ENCODE measurements at places on chromosomes 7 and 10. TPM values are rescaled to one million over a fixed set of nuclear protein-coding genes. Genes with fewer than 3 reads are reported as not detected.

Gene TBC1D12
- total RNA-seq: 1.3 TPM

Gene DDC
- total RNA-seq: not detected

Gene VGF
- not detected for total RNA-seq

DNA sequence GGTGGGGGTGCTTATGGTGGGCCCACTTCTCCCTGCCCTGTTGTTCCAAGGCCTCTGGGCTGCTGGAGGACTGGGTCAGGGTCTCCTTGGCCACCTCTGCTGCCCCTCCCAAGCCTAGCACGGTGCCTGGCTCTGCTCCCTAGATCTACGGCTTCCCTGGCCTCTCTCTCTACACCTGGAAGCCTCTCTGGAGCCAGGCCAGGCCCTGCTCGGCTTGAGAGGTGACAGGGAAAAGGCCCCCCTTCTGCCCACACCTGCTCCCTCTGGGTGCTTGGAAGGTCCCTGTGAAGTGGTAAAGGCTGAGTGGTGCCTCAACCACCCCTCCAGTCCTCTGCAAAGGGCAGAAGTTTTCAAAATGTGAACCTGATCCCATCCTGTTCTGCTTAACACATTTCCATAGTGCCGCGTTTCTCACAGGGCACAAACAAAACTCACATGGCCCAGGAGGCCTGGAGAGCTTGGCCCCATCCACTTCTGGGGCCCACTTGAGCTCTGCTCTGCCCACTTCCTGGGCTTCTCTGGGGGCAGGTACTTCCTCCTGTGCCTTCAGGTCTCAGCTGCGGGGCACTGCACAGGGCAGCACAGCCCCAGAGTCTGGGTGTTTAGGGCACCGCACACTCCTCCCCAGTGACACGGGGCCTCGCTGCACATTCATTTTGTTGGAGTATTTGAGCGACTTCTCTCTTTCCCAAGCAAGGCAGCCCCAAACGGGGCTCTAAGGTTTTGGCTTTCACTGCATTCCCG is 169.9 kb downstream of the PIP4K2A start:
- peaks cover 9% of the 10 kb centered on the region for H3K4me1 ChIP-seq
- H3K36me3 ChIP-seq: peaks cover 14% of the 10 kb centered on the region
- H3K4me3 ChIP-seq: no peak overlapping the region
- H3K27ac ChIP-seq: peak overlapping the region; percentile 62
- no peaks in the 10 kb centered on the region for H3K27me3 ChIP-seq

DNA sequence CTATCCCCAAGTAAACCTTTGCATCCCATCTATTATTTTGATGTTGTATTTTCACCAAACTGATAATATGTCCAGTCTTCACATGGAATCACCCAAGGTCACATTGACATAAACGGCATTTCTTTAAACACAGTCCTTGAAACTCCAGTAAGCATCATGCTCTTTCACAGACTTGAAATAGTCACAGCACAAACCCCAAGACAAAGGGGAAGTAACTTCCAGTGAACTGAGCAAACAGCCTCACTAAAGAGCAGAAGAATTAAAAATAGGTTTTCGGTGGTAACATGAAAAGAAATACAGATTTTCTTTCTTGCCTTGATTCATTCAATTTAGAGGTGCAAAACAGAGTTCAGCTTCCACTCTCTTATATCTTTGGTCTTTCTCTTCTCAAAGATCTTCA is 253.7 kb downstream of the SFMBT2 start:
- no peaks in the 10 kb centered on the region for H3K27me3 ChIP-seq
- no peak overlapping the region for H3K4me3 ChIP-seq
- H3K36me3 ChIP-seq: peaks cover 3% of the 10 kb centered on the region
- no peak for DNase-seq
- H3K4me1 ChIP-seq: peaks cover 12% of the 10 kb centered on the region

- H3K27me3 ChIP-seq: no peaks in the 10 kb centered on the region
- H3K27ac ChIP-seq: peak overlapping the region; percentile 99
- no peak for DNase-seq
- H3K36me3 ChIP-seq: peaks cover 10% of the 10 kb centered on the region
- peaks cover 50% of the 10 kb centered on the region for H3K4me1 ChIP-seq
Observed at GRCh38 chr10:72087392-72087968, 871 bp downstream of the SPOCK2 start.

- no peaks in the 10 kb centered on the region for H3K4me1 ChIP-seq
- no peak for DNase-seq
- no peak overlapping the region for H3K27ac ChIP-seq
Observed at GRCh38 chr10:120260456-120260855, 196.6 kb upstream of the PLPP4 start.

GRCh38 chr7:80999100-80999499 is 80.2 kb upstream of the SEMA3C start:
- DNase-seq: no peak
- H3K36me3 ChIP-seq: no peaks in the 10 kb centered on the region
- H3K4me3 ChIP-seq: no peak overlapping the region
- H3K27ac ChIP-seq: no peak overlapping the region

DNA sequence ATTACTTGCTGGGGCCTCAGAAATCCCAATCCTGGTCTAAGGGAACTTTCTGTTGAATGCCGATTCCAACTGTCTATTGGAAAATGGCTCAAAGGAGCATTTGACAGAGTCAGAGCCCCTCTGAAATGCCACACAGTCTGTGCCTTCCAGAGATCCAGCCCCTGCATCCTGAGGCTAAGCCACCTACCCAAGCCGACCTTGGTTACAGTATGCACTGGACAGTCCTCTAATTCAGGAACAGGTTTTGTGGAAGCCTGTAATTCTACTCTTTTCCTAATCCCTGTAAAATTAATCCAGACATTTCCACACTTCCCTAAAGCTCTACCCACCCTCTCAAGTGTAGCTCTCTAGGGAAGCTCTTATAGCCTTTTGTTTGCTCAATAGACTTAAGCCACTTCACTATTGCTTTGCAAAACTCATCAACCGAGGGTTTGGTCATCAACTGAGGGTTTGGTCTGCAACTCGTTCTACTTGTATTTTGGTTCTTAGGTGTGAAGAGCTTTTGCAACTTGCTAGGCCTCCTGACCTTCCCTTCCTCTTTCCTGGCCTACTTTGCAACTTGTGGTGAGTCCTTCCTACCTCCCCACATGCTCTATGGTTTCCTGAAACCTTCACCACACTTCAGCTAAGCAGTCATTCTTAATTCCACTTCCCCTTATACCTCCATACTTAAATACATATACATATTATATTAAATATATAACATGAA is 364.8 kb downstream of the SFMBT2 start:
- no peak for DNase-seq
- H3K36me3 ChIP-seq: no peaks in the 10 kb centered on the region
- H3K27ac ChIP-seq: peak overlapping the region; percentile 30
- peaks cover 36% of the 10 kb centered on the region for H3K4me1 ChIP-seq

- H3K36me3 ChIP-seq: peaks cover 2% of the 10 kb centered on the region
- no peaks in the 10 kb centered on the region for H3K4me1 ChIP-seq
- no peak for DNase-seq
- no peak overlapping the region for H3K4me3 ChIP-seq
Observed at GRCh38 chr7:151905353-151905752, 28.4 kb upstream of the PRKAG2 start.

- H3K27ac ChIP-seq: no peak overlapping the region
- peaks cover 5% of the 10 kb centered on the region for H3K4me1 ChIP-seq
- DNase-seq: no peak
- peaks cover 28% of the 10 kb centered on the region for H3K27me3 ChIP-seq
Observed at GRCh38 chr7:103921692-103922091, 67.8 kb downstream of the RELN start.

GRCh38 chr10:43817368-43817767 is 168.7 kb upstream of the ZNF32 start:
- peaks cover 7% of the 10 kb centered on the region for H3K27me3 ChIP-seq
- H3K4me1 ChIP-seq: peaks cover 41% of the 10 kb centered on the region
- H3K36me3 ChIP-seq: no peaks in the 10 kb centered on the region
- no peak for DNase-seq

DNA sequence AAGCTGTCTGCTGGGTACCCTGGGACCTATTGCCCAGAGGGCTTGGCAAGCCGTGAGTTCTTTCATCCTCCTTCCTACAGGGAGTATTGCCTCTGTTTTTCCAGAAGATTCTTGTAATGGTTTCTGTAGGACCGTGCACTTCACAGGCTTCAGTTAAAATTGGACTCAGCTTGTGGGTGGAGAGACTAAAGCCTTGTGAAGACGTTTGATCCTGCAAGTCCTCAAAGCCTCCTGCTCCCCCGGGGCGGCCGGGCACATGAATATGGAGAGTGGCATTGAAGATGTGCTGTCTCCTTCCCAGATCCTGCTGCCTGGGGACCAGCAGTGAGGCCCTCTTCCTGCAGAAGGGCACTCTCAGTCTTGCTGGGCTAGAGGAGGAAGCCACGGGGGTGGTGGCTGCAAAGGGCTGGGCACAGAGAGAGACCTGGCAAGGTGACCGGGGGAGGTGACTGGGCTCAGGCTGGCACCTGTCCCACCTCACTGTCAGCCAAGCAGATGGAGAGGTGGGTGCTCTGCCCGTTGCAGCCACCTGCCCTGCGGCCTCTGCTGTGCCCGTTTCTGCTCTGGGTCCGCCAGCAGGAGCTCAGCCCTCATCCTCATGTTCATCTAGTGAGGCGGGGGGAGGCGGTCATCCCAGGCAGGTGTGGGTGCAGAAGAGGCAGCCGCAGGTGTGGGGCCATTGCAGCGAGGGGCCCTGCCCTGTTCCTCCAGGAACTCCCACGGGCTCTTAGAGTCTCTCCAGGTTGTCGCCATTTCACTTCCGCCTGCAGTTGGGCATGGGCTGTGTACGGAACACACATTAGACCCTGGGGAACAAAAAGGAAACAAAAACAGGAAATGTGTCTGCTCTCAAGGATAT is 55.7 kb downstream of the TMEM209 start:
- H3K27me3 ChIP-seq: no peaks in the 10 kb centered on the region
- no peaks in the 10 kb centered on the region for H3K4me1 ChIP-seq
- no peak overlapping the region for H3K27ac ChIP-seq
- no peak for DNase-seq
- no peak overlapping the region for H3K4me3 ChIP-seq

GRCh38 chr10:14822879-14823755 is 14.7 kb downstream of the CDNF start:
- peaks cover 16% of the 10 kb centered on the region for H3K4me1 ChIP-seq
- H3K36me3 ChIP-seq: peaks cover 2% of the 10 kb centered on the region
- H3K27ac ChIP-seq: peak overlapping the region; percentile 82
- peak; percentile 24 for DNase-seq
- no peak overlapping the region for H3K4me3 ChIP-seq
- H3K27me3 ChIP-seq: peaks cover 5% of the 10 kb centered on the region
